CD4-positive, alpha-beta T cell treated with Interleukin-15 for 4 hours (primary cell): ENCODE measurements at places on chromosomes 6 and 20.

- DNase-seq, result no peak
Observed at GRCh38 chr20:37276494-37277252, 12.8 kb upstream of the MANBAL start.

DNA sequence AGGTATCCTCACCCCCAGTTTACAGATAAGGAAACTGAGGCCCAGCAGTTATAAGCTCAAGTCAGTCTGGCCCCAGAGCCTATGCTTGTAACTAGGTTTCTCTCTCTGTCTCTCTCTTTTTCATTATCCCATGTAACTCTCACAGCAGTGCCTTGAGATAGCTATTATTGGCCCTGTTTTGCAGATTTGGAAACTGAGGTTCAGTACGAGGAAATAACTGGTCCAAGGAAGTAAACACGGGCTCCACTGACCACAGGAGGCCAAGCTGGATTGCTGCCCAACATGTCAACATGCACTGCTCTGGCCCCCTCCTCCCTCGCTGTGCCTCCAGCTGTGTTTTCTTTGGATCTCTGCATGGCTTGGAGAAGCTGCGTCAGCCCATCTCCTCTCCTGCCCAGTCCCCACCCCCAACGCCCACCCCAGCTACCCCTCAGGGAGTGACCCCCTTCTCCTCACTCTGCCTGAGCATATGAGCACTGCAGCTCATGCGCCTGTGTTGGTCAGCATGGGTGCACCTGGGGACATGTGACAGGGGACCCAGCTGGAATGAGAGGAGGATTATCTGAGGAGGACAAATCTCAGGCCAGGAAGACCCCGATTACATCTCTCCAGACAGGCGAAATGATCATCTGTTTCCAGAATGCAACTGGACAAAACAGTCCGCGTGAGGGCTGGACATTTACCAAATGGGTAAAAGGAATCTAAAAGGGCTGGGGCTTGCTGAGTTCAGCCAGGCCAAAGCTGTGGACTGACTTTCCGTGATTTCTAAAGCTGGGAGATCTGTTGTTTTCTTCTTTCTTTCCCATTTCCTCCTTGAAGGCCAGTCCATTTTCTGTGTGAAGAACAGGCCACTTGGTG is 7.8 kb upstream of the PLTP start:
- no peak for DNase-seq

DNA sequence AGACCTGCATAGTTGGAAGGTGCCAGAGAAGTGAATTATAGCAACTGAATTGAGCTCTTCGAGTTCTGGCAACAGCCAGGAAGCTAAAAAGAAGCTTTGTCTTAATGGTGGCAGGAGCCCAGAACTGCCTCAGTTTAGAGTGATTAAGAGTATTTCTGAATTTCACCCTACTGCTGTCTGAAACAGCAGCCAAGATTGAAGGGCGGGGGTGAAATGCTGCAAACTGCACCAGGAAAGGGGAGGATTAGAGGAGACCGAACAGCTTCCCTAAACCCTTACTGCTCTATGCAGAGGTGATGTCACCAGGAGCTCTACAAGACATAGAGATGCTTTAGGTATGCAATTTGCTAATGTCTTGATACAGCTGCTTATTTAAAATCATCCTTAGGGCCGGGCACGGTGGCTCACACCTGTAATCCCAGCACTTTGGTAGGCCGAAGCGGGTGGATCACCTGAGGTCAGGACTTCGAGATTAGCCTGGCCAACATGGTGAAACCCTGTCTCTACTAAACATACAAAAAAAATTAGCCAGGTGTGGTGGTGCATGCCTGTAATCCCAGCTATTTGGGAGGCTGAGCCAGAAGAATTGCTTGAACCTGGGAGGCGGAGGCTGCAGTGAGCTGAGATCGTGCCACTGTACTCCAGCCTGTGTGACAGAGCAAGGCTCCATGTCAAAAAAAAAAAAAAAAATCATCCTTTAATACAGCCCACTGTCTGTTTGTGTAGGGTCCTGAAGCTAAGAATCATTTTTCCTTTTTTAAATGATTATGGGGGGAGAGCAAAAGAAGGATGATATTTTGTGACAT is 91.7 kb upstream of the IYD start:
- no peak for DNase-seq

- DNase-seq, result no peak
Observed at GRCh38 chr20:49850463-49851230, 38.0 kb downstream of the SLC9A8 start.

- no peak for DNase-seq
Observed at GRCh38 chr20:40966103-40966502, 62.5 kb upstream of the TOP1 start.

GRCh38 chr6:158068156-158068892 is 86.7 kb downstream of the SYNJ2 start:
- DNase-seq, result no peak

- no peak for DNase-seq
Observed at GRCh38 chr6:47152666-47153403, 110.7 kb upstream of the ADGRF1 start.
